ENCODE measurements at places on chromosomes 16 and 17.

- no peak for DNase-seq
These were observed 1.1 kb downstream of the CHTF8 start for GRCh38 chr16:69131167-69131838.

GRCh38 chr16:53664724-53665345 is 38.8 kb downstream of the RPGRIP1L start:
- DNase-seq, result peak; percentile 97

DNA sequence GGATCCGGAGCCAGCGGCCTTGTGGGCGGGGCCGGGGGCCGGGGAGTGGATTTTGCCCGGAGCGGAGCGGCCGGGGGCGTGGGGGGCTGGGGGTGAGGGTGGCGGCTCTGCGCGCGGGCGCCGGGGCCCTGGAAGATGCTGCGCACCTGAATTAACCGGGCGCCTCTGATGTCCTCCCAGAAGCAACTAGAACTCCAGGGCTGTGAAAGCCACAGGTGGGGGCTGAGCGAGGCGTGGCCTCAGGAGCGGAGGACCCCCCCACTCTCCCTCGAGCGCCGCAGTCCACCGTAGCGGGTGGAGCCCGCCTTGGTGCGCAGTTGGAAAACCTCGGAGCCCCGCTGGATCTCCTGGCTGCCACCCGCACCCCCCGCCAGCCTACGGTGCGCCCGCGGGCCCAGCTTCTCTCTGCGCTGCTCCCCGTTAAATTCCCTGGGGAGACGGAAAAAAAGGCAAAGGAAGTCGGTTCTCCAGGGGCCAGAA is 549 bp downstream of the SLC26A11 start:
- DNase-seq, result no peak

DNA sequence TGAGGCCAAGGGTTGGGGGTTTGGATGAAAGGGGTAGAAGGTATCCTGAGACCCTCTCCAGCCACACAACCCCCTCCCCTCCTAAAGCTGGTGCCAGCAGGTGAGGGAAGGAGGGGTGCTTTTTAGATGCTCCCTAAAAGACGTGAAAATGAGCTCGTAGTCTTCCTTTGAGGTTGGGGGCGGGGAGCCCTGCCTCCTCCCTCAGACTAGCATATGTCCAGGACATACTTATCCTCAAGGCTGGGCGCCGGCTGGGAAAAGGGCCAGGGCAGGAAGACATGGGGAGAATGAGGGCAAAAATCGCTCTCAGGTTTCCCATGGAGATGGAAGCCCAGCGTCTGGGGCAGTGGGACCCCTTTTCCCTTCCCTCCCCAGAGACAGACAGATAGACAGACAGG is 26.7 kb downstream of the SRCIN1 start:
- no peak for DNase-seq
